ENCODE measurements at places on chromosomes 11 and 22.

DNA sequence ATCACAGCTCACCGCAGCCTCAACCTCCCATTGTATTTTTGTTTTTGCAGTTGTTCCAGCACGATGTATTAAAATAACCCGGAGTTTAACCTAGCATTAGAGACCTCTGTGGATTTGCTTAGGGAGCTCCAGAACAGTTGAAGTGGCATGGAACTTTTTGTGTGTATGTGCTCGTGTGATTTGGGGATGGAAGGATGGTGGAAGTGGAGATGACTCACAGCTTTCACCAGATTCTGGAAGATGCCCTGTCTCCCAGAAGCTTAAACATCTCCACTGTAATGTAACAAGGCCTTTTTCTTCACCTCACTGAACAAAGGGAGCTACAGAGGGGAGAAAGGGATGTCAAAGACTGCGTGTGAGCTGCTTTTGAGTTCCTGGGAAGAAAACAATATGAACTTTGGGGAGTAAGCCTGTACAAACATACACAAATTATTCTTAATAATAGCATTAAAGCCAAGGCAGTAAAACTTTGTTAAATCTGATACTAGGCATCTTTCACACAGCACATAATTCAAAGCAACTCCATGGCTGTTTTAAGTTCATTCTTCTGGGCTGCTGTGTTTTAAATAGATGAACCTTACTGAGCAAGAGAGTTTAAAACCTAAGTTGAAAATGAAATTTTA, 226.4 kb downstream of the ADAMTS15 start:
- no peak for DNase-seq

- no peak for DNase-seq
These were observed 3.2 kb upstream of the TBX1 start for GRCh38 chr22:19757140-19757984.

DNA sequence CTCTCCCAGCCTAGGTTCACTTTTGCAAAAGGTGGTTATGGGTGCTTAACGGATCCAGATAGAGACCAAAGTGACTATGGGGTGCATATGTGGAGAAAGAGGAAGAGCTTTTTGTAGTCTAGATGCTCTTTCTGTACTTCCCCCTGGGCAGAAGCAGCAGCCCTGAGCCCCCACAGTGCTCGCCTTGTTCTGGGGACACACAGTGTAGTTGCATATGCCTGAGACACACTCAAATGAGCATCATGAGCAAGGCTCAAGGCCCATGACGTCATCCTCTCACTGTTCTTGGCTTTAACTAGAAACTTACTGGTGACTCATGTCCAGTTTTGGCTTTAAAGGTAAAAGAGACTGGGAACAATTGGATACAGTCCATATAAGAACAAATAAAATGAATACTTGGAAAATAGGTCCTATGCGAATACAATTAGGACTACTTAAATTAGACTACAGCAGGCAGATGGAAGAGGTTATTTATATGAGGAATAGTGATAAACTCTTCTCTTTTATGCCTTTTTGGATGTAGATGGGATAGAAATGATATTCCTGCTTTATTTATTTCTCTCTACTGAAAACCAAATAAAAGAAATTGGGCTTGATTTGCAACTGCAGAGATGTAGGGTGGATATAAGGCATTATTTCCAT, 20.1 kb upstream of the PEX26 start:
- peak; percentile 90 for DNase-seq

- no peak for DNase-seq
These were observed 37.1 kb upstream of the CREB3L1 start for GRCh38 chr11:46240371-46240770.

- no peak for DNase-seq
These were observed 21.6 kb downstream of the LMO1 start for GRCh38 chr11:8242118-8242475.

GRCh38 chr11:65887723-65888162, 528 bp downstream of the FIBP start:
- no peak for DNase-seq

DNA sequence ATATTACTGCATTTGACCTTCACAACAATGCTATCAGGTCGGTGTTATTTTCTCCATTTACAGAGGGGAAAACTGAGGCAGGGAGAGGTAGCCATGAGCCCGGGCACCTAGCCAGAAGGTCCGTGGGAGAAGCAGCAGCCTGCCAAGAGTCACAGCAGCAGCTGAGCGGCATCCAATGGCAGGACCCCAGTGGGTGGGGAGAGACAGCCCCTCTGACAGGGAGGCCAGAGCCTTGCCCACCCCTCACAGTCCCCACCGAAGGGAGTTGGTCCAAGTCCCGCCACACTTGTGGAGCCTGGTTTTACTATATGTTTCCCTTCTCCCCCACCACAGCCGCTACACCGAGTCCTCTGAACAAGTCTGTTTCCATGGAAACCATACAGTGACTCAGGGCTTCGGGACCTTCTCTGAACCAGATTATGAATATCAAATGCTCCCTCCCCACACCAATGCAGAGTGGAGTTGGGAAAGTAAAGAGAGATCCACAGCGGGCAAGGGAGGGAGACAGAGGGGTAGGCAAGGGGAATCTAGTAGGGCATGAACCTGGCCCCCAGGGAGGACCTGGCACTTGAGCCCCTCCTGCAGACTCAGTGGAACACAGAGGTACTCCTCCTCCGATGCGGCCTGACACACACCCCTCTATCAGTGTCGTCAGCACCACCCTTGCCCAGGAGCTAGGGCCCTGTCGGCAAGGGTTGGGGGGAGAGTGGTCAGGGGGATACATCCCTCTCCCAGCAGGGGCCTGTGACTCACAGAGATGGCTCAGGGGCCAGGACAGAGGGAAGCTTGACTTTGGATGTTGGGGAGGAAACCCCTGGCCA, 2.5 kb downstream of the CHST1 start:
- DNase-seq, result peak; percentile 35

DNA sequence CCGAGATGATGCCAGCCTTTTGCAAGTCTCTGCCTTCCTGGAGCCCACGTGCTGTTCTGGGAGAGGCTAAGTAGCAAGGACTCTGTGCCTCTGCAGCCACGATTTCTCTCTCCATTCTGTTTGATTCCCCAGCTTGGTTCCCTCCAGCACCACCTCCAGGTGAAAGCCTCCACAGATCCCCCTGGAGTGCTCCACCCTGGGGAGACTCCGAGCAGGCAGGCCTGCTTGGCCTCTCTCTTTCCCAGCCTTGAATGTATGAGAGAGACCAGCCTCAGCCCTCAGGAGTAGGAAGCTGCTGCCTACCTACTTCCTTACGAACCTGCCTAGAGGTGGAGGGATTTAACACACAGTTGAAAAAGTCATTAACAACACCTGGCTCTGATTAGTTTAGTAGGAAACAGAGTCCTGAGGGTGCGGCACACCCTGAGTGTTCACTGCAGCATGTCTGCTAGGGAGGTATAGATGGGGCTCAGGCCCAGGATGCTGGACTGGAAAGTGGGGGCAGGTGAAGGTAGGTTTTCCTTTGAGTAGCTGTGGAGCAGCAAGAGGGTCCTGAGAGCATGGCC, 22.5 kb downstream of the TMPRSS5 start:
- no peak for DNase-seq

DNA sequence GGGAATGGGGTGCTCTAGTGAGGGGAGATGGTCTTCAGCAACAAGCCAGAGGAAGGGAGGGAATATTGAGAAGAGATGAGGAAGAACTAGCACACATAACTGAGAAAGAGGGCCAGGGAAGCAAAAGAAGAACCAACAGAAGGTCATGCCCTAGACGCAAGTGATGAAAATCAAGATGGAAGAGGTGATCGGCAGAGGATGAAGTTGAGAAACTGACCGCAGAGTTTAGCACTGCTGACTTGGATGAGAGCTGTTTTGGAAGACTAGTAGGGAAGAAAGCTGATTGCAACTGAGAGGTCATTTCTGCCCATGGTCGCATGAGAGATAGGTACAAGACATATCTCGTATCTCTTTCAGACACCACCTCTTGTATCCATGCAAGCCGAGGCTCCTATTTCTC, 2.9 kb downstream of the SPINDOC start:
- no peak for DNase-seq

GRCh38 chr11:120383518-120384155, 47.4 kb downstream of the ARHGEF12 start:
- no peak for DNase-seq

GRCh38 chr11:68202165-68202564, 10.9 kb downstream of the KMT5B start:
- no peak for DNase-seq

- DNase-seq, result no peak
These were observed 74.3 kb downstream of the BRD1 start for GRCh38 chr22:49753276-49753890.

GRCh38 chr22:41979423-41980250, 10.4 kb downstream of the SEPTIN3 start:
- peak; percentile 61 for DNase-seq

- DNase-seq, result no peak
These were observed 63.8 kb upstream of the VPREB1 start for GRCh38 chr22:22180738-22181285.

GRCh38 chr22:37472418-37473006, 13.7 kb downstream of the MFNG start:
- no peak for DNase-seq

GRCh38 chr11:96263238-96263763, 79.7 kb downstream of the MAML2 start:
- DNase-seq, result no peak

GRCh38 chr22:33477120-33478111, 419.2 kb upstream of the SYN3 start:
- DNase-seq, result no peak

DNA sequence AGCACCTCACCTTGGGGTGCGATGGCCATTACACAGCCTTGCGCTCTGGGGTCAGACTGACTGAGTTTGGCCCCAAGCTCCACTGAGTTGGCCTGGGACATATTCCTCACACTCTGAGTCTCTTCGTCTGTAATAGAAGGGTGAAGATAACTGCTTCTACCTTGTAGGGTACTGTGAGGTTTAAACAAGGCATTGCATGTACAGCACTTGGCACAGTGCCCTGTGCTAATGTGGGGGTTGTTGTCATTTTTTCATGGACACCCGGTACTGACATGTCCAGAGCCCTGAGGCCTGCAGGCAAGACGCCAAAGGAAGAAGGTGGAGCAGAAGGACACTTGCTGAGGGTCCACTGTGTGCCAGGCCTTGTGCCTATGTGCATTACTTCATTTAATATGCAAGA, 50.7 kb downstream of the OTOG start:
- DNase-seq, result no peak

DNA sequence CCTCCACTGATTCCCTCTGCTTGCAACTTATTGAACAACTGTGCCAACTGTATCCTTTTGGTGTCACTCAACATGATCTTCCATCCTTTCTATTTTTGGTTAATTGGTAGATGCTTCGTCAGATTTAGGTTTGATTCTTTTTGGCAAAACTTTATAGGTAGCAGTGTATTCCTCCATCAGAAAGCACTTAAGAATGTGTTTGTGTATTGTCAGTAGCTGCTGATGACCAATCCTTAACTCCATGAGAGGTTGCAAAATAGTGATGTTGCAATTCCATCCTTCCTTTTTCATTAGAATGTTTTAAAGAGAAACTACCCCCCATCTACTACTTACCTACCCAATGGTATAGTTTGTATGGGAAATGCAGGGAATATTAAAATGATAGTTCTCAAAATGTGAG, 22.1 kb downstream of the FAM76B start:
- no peak for DNase-seq
